ENCODE measurements at places on chromosomes 3 and 15. TPM values are rescaled to one million over a fixed set of nuclear protein-coding genes. Genes with fewer than 3 reads are reported as not detected.
A peak's percentile ranks its signal among the peaks of the same experiment; 100 is the strongest.

GRCh38 chr15:90142216-90143165, 40.2 kb upstream of the IDH2 start:
- no peaks in the 10 kb centered on the region for H3K36me3 ChIP-seq
- H3K27me3 ChIP-seq = no peaks in the 10 kb centered on the region
- DNase-seq = no peak
- H3K27ac ChIP-seq = peak overlapping the region; percentile 58
- peaks cover 6% of the 10 kb centered on the region for H3K4me1 ChIP-seq

DNA sequence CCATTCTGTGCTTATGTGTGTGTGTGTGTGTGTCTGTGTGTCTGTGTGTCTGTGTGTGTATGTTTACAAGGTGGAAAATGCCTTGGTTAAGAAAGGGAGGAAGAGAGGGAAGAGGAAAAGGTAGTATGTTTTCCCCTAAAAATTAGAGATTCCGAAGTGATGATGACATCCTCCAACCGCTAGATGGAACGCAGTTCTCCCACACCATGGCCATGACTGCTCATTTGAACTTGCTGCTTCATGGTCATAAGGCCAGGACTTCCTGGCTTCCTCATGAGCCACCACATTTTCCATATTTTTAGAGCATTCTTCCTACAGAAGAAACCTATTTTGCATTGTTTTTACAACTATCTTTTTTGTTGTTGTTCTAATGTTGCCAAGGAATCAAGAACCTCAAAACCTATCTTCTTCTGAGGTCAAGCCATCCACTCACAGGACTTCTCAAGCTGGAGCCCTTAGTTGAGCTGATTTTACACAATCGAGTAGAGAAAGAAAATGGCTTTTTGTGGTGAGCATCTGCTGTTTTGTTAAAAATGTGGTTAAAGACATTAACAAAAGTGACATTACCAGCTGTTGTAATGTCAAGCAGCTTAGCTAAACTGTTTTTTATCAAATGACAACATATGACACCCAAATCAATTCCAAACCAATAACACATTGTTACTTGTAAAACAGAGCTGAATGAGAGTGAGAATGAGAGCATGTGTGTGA, 1091.0 kb downstream of the FHIT start:
- peaks cover 6% of the 10 kb centered on the region for H3K27me3 ChIP-seq
- H3K4me3 ChIP-seq = no peak overlapping the region
- no peak for DNase-seq
- H3K27ac ChIP-seq = no peak overlapping the region
- H3K4me1 ChIP-seq = no peaks in the 10 kb centered on the region

- no peak for DNase-seq
- no peaks in the 10 kb centered on the region for H3K4me1 ChIP-seq
- no peaks in the 10 kb centered on the region for H3K27me3 ChIP-seq
- H3K36me3 ChIP-seq = no peaks in the 10 kb centered on the region
Observed at GRCh38 chr3:173351886-173352285, 45.7 kb upstream of the NLGN1 start.

GRCh38 chr3:55042591-55042990, 114.7 kb upstream of the LRTM1 start:
- H3K36me3 ChIP-seq = no peaks in the 10 kb centered on the region
- H3K4me1 ChIP-seq = no peaks in the 10 kb centered on the region
- H3K4me3 ChIP-seq = no peak overlapping the region

ELL3 gene
- 4.1 TPM for total RNA-seq

Data from type B pancreatic cell (in vitro differentiated cells).